Upper lobe of left lung (tissue), 6 donors: ENCODE measurements at places on chromosomes 7 and 10.
A peak's percentile ranks its signal among the peaks of the same experiment; 100 is the strongest.

DNA sequence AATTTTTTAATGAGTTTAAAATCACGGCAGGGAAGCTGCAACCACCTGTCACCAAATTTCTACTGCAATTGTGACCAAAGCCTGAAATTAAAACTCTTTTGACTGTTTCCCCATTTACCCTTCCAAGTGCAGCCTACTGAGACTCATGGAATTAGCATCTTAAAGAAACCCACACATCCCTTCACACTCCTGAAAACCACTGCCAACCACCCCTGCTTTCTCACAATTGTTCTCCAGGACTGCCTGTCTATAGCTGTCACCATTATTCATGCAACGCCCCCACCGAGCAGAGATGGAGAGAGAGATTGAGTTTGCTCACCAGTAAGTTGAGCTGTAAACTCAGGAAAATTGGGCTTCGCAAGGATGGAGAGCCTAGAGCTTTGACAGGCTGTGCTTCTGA is 383.8 kb upstream of the SORCS1 start:
- H3K27me3 ChIP-seq, result no peaks in the 10 kb centered on the region
- H3K4me1 ChIP-seq, result no peaks in the 10 kb centered on the region
- no peak overlapping the region for H3K4me3 ChIP-seq
- DNase-seq, result no peak
- H3K27ac ChIP-seq, result no peak overlapping the region
- no peaks in the 10 kb centered on the region for H3K36me3 ChIP-seq

DNA sequence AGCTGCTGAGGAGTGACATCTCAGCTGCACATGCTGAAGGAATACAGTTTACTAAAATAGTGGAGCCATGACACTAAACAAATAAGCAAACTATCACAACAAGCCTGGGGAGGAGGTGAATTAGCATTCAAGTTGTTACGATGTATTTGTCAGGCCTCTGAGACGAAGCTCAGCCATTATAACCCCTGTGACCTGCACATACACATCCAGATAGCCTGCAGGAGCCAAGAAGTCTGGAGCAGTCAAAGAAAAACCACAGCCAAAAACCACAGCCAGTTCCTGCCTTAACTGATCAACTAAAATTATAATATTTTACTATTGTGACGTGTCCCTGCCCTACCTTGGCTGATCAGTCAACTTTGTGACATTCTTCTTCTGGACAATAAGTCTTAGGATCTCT is 68.6 kb downstream of the NSUN6 start:
- H3K4me3 ChIP-seq, result no peak overlapping the region
- peaks cover 39% of the 10 kb centered on the region for H3K36me3 ChIP-seq
- H3K4me1 ChIP-seq, result no peaks in the 10 kb centered on the region
- no peaks in the 10 kb centered on the region for H3K27me3 ChIP-seq
- no peak for DNase-seq
- H3K27ac ChIP-seq, result no peak overlapping the region

DNA sequence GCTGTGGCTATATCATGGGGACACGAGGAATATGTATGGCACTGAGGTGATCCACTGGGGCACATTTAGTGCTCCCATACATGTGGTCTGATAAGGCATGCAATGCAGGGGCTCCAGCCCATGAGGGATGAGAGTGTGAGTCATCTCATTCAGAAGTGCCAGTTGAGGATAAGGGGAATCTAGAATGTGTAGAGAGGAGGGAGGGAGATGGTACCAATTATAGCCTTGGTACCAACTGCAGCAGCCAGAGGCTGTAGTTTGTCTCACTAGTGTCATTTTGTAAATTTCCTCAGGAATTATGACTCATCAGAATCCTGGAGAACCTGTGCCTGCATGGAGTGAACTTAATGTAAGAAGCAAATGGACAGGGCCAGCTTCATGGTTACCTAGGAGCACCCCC is 46.2 kb downstream of the LAMB4 start:
- no peak overlapping the region for H3K4me3 ChIP-seq
- no peaks in the 10 kb centered on the region for H3K27me3 ChIP-seq
- H3K4me1 ChIP-seq, result peaks cover 13% of the 10 kb centered on the region
- H3K27ac ChIP-seq, result no peak overlapping the region
- DNase-seq, result no peak

- no peaks in the 10 kb centered on the region for H3K36me3 ChIP-seq
- DNase-seq, result no peak
- no peak overlapping the region for H3K4me3 ChIP-seq
- H3K27ac ChIP-seq, result no peak overlapping the region
- no peaks in the 10 kb centered on the region for H3K27me3 ChIP-seq
Measured at GRCh38 chr10:13146379-13146778, 15.0 kb upstream of the MCM10 start.

GRCh38 chr10:69844698-69845097 is 43.0 kb downstream of the COL13A1 start:
- H3K27ac ChIP-seq, result no peak overlapping the region
- no peaks in the 10 kb centered on the region for H3K36me3 ChIP-seq
- no peaks in the 10 kb centered on the region for H3K27me3 ChIP-seq
- H3K4me3 ChIP-seq, result no peak overlapping the region
- DNase-seq, result no peak
- H3K4me1 ChIP-seq, result peaks cover 13% of the 10 kb centered on the region

- no peak overlapping the region for H3K4me3 ChIP-seq
- H3K36me3 ChIP-seq, result no peaks in the 10 kb centered on the region
- no peak for DNase-seq
- H3K27me3 ChIP-seq, result no peaks in the 10 kb centered on the region
Measured at GRCh38 chr10:77594471-77594783, 43.2 kb downstream of the KCNMA1 start.

DNA sequence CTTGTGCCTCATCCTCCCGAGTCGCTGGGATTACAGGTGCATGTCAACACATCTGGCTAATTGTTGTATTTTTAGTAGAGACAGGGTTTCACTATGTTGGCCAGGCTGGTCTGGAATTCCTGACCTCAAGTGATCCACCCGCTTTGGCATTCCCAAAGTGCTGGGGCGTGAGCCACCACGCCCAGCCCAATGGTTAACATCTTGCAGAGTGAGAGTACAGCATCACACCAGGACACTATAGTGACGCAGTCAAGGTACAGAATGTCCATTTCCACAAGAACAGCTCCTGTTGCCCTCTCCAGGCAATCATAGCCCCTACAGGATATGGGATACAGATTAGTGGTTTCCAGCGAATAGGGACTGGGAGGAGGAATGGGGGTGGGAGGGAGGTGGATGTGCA is 34.0 kb downstream of the MYO1G start:
- H3K4me1 ChIP-seq, result no peaks in the 10 kb centered on the region
- no peak for DNase-seq
- H3K27ac ChIP-seq, result no peak overlapping the region
- no peaks in the 10 kb centered on the region for H3K27me3 ChIP-seq
- H3K4me3 ChIP-seq, result no peak overlapping the region
- no peaks in the 10 kb centered on the region for H3K36me3 ChIP-seq

- H3K4me1 ChIP-seq, result peaks cover 34% of the 10 kb centered on the region
- peak overlapping the region; percentile 85 for H3K27ac ChIP-seq
- H3K4me3 ChIP-seq, result no peak overlapping the region
- DNase-seq, result no peak
- H3K36me3 ChIP-seq, result no peaks in the 10 kb centered on the region
- H3K27me3 ChIP-seq, result no peaks in the 10 kb centered on the region
Measured at GRCh38 chr7:75734586-75735458, 3.9 kb downstream of the HIP1 start.

DNA sequence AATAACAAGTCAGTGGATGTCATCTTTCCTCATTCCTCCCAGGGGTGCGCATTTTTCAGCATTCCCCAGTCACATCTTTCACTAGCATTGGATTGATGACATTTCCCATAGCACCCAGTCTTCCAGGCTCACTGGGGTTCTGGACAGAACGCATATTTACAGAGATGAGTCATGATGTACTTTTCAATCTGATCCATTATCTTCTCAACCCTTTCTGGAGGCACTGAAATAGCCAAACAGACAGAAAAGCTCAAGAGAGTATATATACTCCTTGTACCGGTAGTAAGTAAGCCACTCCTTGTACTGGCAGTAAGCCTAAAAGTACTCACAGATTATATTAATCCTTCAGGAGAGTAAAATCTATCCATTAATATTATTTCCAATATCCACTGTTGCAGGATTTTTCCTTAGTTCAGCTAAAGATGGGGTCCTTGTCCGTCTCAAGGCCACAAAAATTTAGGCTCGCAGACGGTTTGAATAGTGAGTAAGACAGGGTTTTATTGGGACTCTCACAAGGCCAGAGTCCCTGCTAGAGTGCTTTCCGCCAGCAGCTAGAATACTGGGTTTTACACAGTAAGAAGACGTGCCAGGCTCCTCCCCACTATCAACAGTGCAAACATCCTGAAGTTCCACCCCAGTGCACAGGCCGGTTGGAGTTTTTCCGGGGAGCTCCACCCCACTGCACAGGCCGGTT is 60.8 kb downstream of the MDH2 start:
- H3K36me3 ChIP-seq, result no peaks in the 10 kb centered on the region
- no peaks in the 10 kb centered on the region for H3K27me3 ChIP-seq
- H3K4me3 ChIP-seq, result no peak overlapping the region
- peak overlapping the region; percentile 31 for H3K27ac ChIP-seq
- no peak for DNase-seq

DNA sequence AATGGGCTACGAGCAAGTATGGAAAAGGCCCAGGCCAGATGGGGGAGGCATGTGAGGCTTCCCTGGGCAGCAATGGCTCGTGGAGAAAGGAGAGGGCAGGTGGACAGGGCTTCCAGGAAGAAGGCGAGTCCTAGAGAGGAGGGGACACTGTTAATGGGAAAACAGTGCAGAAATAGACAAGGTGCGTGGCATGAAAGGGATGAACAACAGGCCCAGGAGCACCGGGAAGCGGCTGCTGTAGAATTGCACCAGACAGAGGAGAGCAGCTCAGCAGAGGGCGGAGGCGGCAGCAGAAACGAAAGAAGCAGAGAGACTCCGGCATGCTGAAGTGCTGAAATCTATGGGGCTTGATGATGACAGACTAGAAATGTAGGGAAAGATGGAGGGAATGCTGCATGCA is 102.1 kb downstream of the PIP4K2A start:
- no peaks in the 10 kb centered on the region for H3K27me3 ChIP-seq
- DNase-seq, result no peak

DNA sequence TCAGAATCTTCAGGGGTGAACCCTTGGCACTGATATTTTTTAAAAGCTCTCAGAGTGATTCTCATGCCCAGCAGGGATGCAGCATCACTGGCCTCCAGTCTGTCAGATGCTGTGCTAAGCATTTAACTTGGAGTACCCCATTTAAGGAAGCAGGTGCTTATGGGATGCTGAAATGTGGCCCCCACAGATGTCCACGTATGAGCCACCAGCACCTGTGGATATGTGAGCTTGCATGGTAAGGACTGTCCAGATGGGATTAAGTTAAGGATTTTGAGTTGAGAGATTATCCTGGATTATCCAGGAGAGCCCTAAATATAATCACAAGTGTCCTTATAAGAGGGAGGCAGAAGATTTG is 17.7 kb downstream of the CHST3 start:
- no peaks in the 10 kb centered on the region for H3K27me3 ChIP-seq
- H3K36me3 ChIP-seq, result no peaks in the 10 kb centered on the region
- no peak overlapping the region for H3K4me3 ChIP-seq
- DNase-seq, result no peak

DNA sequence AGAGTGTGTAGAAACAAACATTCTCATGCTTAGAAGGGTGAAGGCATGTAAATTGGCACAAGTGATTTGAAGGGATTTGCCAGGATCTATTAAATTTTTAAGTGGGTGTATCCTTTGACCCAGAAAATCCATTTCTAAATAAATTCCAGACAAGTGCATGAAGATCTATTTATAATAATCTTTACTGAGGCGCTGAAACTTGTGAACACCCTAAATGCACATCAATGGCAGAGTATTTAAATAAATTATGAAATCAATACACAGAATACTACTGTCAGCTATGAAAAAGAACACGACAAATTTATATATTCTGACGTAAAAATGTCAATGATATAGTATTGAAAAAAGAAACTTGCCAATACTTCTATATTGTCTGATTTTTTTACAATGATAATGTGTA is 17.9 kb downstream of the ZNF777 start:
- H3K27ac ChIP-seq, result no peak overlapping the region
- no peaks in the 10 kb centered on the region for H3K27me3 ChIP-seq

DNA sequence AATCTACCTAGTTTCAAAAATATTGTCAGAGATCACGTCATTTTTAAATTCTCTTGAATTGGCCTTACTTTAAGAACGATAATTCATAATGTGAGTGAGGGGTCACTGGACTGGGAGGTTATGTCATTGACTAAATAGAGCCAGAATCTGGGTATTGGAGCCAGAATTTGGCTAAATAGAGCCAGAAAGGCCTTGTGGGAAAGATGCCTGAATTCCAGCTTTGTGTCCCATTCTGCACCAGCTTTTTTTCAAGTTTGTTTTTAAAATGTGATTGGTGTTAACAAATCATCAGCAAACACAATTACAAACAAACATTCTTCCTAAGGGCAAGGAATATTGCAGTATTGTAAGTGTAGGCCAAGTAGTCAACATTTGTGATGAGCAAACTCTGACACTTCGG is 233.2 kb upstream of the PRKCQ start:
- H3K36me3 ChIP-seq, result no peaks in the 10 kb centered on the region
- no peak overlapping the region for H3K27ac ChIP-seq
- H3K27me3 ChIP-seq, result no peaks in the 10 kb centered on the region
- no peak for DNase-seq
- H3K4me1 ChIP-seq, result no peaks in the 10 kb centered on the region

DNA sequence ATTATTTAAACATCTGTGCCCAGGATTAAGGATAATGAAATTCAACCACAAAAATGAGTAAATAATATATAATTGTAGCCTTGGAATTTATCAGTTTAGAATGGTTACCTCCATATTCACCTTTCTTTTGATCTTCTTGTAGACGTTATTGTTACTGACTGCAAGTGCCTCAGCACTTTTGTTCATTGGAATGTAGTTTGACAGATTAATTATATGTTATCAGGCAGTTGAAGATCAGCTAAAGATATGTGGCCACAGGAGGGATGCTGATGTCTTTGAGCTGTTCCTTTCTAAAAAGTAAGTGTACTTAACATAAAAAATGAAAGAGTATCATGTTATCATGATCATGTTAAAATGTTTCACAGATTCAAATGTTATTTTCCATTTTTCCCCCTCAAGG is 5.6 kb downstream of the LRRC72 start:
- H3K4me1 ChIP-seq, result no peaks in the 10 kb centered on the region
- no peak overlapping the region for H3K4me3 ChIP-seq
- H3K27me3 ChIP-seq, result no peaks in the 10 kb centered on the region
- no peak overlapping the region for H3K27ac ChIP-seq
- no peaks in the 10 kb centered on the region for H3K36me3 ChIP-seq

GRCh38 chr7:46695051-46695708 is 774.1 kb upstream of the IGFBP3 start:
- no peak overlapping the region for H3K4me3 ChIP-seq
- H3K27ac ChIP-seq, result no peak overlapping the region
- H3K4me1 ChIP-seq, result no peaks in the 10 kb centered on the region
- no peaks in the 10 kb centered on the region for H3K36me3 ChIP-seq
- H3K27me3 ChIP-seq, result no peaks in the 10 kb centered on the region
